ENCODE measurements at places on chromosomes 4 and X.

DNA sequence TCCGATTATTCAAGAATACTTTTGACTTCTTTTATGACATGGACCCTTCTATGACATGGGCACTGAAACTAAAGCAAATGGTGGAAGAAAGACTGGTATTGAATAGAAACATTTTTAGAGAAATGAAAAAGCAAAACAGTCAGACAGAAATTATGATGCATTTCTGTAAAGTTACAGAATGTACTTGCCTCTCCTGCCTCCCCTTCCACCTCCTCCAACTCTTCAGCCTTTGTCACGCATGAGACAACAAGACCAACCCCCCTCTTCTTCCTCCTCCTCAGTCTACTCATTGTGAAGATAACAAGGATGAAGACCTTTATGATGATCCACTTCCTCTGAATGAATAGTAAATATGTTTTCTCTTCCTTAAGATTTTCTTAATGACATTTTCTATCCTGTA lies 46.3 kb upstream of the HUWE1 start:
- no peaks in the 10 kb centered on the region for H3K4me1 ChIP-seq
- H3K27ac ChIP-seq, result no peak overlapping the region
- H3K4me3 ChIP-seq, result no peak overlapping the region
- DNase-seq, result no peak
- H3K36me3 ChIP-seq, result no peaks in the 10 kb centered on the region
- H3K27me3 ChIP-seq, result no peaks in the 10 kb centered on the region

- H3K36me3 ChIP-seq, result no peaks in the 10 kb centered on the region
- H3K4me1 ChIP-seq, result no peaks in the 10 kb centered on the region
- no peaks in the 10 kb centered on the region for H3K27me3 ChIP-seq
- no peak overlapping the region for H3K4me3 ChIP-seq
Observed at GRCh38 chrX:16903274-16904022, 33.3 kb upstream of the RBBP7 start.

- H3K4me1 ChIP-seq, result no peaks in the 10 kb centered on the region
- no peak overlapping the region for H3K27ac ChIP-seq
- H3K36me3 ChIP-seq, result no peaks in the 10 kb centered on the region
- no peak for DNase-seq
- H3K27me3 ChIP-seq, result no peaks in the 10 kb centered on the region
Observed at GRCh38 chr4:69848028-69848427, 11.9 kb downstream of the SULT1E1 start.

GRCh38 chrX:427812-428725 lies 41.4 kb upstream of the PPP2R3B start:
- H3K4me3 ChIP-seq, result no peak overlapping the region
- H3K27me3 ChIP-seq, result peaks cover 14% of the 10 kb centered on the region
- DNase-seq, result peak; percentile 41
- H3K4me1 ChIP-seq, result peaks cover 4% of the 10 kb centered on the region
- no peak overlapping the region for H3K27ac ChIP-seq

DNA sequence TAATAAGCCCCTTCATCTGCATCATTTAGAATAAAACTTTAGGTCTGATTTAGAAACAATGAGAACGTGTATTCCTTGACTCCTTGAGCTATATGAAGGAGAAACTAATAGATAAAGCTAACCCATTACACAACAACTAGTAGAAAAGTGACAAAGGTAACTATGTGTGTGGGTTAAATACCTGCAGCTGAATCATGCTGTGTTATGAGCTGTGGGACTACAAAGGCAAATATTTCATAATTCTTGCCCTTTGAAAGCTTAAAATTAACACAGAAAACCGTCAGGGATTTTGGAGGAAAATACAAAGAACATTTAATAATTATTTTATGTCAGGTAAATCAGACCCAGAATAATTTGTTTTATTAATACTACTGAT lies 898 bp upstream of the NDP start:
- H3K27me3 ChIP-seq, result no peaks in the 10 kb centered on the region
- H3K4me1 ChIP-seq, result no peaks in the 10 kb centered on the region
- no peak overlapping the region for H3K27ac ChIP-seq

DNA sequence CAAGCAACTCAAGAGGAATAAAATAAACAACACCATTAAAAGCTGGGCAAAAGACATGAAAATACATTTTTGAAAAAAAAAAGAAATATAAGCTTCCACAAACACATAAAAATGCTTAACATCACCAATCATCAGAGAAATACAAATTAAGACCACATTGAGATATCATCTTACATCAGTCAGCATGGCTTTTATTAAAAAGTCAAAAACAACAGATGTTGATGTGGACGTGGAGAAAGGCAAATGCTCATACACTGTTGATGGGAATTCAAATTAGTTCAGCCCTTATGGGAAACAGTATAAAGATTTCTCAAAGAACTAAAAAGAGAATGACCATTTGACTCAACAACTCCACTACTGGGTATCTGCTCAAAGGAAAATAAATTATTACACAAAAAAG lies 59.6 kb downstream of the STK32B start:
- H3K4me3 ChIP-seq, result no peak overlapping the region
- H3K36me3 ChIP-seq, result no peaks in the 10 kb centered on the region
- H3K27me3 ChIP-seq, result no peaks in the 10 kb centered on the region
- no peak for DNase-seq

DNA sequence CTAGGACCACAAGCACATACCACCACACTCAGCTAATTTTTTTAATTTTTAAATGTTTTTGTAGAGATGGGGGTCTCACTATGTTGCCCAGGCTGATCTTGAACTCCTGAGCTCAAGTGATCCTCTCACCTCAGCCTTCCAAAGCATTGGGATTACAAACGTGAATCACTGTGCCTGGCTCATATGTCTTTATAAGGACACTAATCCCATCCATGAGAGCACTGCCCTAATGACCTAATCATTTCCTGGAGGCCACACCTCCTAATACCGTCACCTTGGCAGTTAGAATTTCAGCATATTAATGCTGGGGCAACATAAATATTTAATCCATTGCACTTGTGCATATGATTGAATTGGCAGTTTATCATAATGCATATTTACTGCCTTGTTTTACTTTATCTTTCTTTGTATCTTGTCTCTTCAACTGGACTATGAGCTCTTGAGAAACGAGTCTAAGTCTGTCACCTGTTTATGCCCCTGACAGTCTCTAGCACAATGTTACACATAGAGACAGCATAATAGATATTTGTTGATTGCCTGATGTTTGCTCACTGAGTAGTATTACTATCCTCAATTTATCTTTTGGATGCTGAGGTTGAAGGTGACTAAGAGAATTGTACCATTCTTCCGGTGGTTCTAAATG lies 172.0 kb downstream of the AASDH start:
- no peaks in the 10 kb centered on the region for H3K36me3 ChIP-seq
- H3K4me3 ChIP-seq, result no peak overlapping the region
- no peak for DNase-seq
- no peak overlapping the region for H3K27ac ChIP-seq

DNA sequence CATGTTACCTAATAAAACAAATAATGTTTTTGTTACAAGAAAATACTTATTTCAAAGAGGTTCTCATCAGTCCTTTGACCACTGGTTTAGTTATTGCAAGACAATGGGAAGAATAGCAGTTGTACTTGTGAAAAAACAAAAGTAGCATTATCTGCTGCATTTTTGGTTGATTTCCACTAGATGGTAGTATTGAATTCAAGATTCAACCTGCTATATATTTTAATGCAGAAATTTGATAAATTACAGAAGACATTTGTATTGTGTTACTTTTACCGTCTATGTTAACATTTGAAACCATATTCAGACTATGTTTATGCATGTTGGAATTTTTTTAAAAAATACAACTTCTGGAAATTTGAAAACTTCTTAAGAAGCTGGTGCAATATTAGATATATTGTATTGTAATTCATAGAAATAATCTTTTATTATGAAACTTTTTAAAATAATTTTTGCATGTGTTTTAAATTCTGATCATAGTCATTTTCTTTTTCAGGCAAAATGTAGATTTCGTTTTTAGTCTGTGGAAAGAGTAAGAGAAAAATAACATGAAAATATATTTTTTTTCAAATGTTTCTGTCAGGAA lies 56.4 kb downstream of the SPCS3 start:
- no peak overlapping the region for H3K4me3 ChIP-seq
- H3K4me1 ChIP-seq, result no peaks in the 10 kb centered on the region

- no peak overlapping the region for H3K4me3 ChIP-seq
- DNase-seq, result no peak
- no peaks in the 10 kb centered on the region for H3K4me1 ChIP-seq
- H3K27me3 ChIP-seq, result no peaks in the 10 kb centered on the region
- no peak overlapping the region for H3K27ac ChIP-seq
Observed at GRCh38 chrX:149121206-149121920, 383.7 kb downstream of the IDS start.

DNA sequence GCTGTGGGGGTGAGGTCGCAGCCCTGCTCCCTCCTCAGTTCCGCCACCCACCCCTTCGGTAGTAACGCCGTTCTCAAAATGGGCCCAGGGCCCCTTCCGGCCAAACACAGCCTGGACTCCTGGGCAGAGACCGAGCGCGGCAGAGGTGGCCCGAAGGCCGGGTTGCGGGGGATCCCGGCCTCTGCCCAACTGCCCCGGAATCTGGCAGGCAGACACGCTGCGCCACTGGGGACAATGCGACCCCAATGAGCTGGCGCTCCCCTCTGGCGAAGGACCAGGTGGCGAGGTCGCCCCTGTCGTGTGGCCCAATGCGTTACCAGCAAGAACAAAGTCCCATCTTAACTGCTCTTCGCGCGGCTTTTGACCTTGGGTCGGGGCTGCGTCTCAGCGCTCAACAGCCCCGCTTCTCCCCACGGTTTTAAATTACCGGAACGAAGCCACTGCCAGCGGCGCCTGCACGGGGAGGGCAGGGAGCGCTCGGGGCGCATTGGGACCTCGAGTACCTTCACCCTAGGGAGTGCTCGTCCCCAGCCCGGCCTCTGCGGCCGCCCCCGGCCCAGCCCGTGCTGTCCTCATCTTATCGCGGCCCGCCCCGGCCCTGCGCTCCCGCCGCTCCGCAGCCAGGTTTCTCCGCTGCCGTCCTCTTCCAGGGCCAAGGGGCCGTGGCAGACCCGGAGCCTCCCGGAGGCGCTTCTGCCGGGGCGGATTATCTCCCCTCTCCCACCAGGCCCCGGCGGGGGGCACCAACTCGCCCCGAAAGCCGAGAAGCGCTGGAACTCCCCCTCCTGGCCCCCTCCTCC lies 22.2 kb upstream of the HMX1 start:
- H3K4me3 ChIP-seq, result no peak overlapping the region
- no peaks in the 10 kb centered on the region for H3K4me1 ChIP-seq
- H3K36me3 ChIP-seq, result no peaks in the 10 kb centered on the region
- no peak for DNase-seq
- H3K27ac ChIP-seq, result no peak overlapping the region

GRCh38 chr4:140439644-140440142 lies 12.2 kb upstream of the CLGN start:
- H3K36me3 ChIP-seq, result no peaks in the 10 kb centered on the region
- H3K4me1 ChIP-seq, result no peaks in the 10 kb centered on the region
- no peak for DNase-seq
- no peaks in the 10 kb centered on the region for H3K27me3 ChIP-seq
- H3K27ac ChIP-seq, result no peak overlapping the region

DNA sequence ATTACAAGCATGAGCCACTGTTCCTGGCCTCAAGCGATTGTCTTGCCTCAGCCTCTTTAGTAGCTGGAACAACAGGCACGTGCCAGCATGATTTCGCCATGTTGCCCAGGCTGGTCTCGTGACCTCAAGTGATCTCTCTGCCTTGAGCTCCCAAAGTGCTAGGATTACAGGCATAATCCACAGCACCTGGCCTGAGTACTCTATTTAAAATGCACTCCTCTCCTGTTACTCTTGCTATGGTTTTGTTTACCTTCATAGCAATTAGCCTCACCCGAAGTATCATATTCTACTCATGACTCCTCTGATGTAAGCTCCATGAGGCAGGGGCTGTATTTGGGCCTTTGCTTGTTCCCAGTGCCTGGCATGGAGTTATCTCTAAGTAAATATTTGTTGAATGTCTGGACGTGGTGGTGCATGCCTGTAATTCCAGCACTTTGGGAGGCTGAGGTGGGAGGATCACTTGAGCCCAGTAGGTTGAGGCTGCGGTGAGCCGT lies 92.5 kb upstream of the SLC34A2 start:
- no peaks in the 10 kb centered on the region for H3K36me3 ChIP-seq
- peaks cover 4% of the 10 kb centered on the region for H3K4me1 ChIP-seq
- peak overlapping the region; percentile 39 for H3K27ac ChIP-seq

DNA sequence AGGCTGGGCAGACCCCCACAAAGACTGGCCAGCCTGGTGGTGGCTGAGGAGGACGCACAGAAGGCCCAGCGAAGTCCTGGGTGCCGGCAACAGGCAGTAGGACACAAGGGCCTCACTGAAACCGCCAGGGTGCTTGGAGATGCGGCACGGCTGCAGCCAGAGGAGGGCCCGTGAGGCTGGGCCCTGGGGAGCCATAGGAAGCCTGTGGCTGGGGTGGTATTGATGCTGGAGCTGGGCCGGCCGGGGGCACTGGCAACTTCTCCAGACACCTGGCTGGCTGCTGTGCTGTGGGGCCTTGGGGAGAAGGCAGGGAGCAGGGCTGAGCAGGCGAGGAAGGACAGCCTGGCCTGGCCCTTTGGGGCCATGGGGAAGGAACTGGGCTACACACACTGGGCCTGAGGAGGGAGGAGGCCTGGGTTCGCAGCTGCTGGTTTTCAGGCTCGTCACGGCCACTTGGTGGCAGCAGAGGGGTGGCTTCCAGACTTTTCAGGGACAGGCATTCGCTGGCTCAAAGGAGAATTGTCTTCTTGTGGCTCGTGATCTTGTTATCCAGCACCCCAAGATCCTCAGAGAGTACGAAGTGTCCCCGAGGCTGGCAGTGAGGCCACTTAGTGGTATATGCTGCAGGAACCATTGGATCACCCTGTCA lies 37.2 kb downstream of the ATP2B3 start:
- H3K27me3 ChIP-seq, result no peaks in the 10 kb centered on the region
- H3K4me3 ChIP-seq, result no peak overlapping the region
- H3K36me3 ChIP-seq, result no peaks in the 10 kb centered on the region
- DNase-seq, result peak; percentile 61
- H3K27ac ChIP-seq, result no peak overlapping the region
- no peaks in the 10 kb centered on the region for H3K4me1 ChIP-seq

- DNase-seq, result no peak
- no peaks in the 10 kb centered on the region for H3K27me3 ChIP-seq
- no peak overlapping the region for H3K4me3 ChIP-seq
- no peaks in the 10 kb centered on the region for H3K4me1 ChIP-seq
Observed at GRCh38 chr4:166230841-166231240, 357.8 kb downstream of the TLL1 start.
